ENCODE measurements at places on chromosomes 7 and 10.

- DNase-seq = no peak
These were observed 454.0 kb upstream of the SORCS1 start for GRCh38 chr10:107618504-107618994.

GRCh38 chr7:79084423-79084822 is 369.0 kb downstream of the MAGI2 start:
- no peak for DNase-seq

GRCh38 chr7:28272461-28272877 is 91.9 kb upstream of the JAZF1 start:
- DNase-seq = no peak

DNA sequence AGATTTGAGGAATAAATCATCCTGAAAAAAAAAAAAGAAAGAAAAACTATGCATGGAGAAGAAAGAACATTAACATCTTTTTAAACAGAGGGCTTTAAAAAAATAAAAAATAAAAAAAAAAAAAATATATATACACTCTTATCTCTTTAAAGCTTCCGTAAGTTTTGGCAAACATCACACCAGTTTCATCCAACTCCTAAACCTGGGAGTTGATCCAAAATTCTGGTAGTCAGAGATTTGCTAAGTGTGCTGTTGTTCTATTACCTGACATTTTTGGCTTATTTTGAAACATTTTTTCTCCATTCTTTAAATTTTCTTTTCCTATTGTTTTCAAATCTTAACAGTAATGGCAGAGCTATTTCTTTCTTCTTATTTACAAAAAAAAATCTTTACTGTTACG is 273.1 kb downstream of the AGMO start:
- DNase-seq = no peak

GRCh38 chr10:83276971-83277370 is 862.3 kb upstream of the GHITM start:
- no peak for DNase-seq

DNA sequence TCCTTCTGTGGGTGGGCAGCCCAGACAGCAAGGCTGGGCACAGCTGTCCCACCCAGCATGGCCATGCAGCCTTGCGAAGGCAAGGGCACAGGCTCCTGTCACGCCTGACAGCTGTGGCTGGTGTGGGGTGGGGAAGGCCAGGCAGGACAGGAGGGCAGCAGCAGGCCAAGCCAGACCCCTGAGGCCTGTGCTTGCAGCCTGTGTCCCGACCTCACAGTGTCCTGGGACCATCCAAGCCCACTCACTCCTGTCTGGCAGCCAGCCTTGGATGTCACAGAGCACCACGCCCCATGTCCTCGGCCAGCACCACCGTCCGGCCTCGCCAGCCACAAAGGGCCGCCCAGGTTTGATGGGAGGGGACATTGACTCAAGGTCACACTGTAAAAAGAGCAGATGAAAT is 85.5 kb upstream of the LRRC4 start:
- DNase-seq = no peak

- DNase-seq = no peak
These were observed 17.4 kb upstream of the HPS1 start for GRCh38 chr10:98463976-98464754.

DNA sequence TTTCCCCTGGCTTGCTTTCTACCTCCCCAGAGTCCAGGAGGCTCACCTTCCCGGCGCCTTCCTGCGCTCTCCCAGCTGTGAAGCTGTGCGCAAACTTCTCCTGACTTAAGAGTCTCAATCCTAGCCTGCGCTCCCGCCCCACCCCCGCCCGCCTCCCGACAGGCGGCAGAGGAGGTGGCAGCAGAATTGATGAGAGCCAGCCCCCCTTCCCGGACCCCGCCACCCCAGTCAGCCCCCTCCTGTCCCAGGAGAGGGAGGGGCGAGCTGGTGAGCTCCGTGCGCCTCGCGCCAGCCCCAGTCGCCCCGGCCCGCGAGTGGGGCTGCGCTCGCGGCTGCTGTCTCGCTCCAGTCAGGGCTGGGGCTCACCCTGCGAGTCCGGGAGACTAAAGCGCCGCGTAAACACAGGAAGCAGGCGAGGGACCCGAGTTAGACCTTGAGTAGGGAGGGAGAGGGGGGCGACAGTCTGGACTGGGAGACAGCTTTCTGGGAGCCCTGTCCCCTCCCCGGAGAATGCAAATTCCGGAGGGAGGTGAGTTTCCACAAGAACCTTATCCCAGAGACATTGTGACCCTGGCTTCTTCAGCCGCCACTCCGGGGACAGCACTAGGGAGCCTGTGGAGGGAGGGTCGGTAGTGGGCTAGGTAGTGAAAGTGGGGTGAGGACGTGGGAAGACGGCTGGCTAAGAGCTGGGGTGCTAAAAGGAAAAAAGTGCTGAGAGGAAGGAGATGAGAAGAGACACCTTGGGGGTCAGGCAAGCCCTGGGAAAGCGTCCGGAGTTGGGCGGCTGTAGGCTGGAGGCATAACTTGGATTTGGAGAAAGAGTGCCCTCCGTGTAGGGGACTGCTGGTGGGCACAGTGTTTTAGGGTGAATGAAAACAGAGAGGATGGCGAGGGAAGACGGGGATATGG is at the start of gene CALCR:
Gene CALCR (minus strand): TSS at position 79 of the 909 bp plus-strand sequence. CDS start 87,743 bp downstream, outside the sequence.
- DNase-seq = no peak

- DNase-seq = no peak
These were observed 562 bp downstream of the TMEM243 start for GRCh38 chr7:87218796-87219544.

DNA sequence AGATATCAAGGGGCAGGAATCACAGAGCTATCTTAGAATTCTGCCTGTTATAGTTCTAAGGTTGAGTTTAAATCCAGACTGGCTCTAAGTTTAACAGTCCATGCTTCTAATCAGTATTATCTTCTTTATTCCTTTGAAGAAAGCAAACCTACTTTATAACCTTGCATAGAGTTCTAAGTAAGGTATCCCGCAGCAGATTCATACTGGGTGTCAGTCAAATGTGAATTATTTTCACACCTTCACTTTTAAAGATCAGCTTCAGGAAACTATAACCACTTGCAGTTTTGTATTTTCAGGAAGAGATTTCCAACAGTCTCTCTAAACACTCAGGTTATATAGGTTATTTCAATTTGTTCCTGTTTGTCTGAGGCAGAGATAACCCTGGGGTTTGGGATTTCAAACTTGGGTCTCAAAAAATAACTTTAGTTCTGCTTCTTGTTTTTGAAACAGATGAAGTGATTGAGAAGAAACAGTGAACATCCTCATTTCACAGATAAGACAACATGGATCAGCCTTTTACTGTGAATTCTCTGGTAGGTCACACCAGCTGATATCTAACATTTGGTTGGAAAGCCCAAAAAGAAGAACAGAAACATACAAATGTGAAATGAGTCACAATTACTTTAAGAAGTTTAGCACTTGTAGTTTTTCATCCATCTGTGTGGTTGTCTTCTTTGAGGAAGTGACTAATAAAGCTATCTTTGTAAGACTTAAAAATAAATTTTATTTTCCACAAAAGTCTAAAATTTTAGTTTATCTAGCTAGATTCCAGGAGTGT is 21.4 kb downstream of the STAMBPL1 start:
- no peak for DNase-seq
